ENCODE measurements at places on chromosomes 16 and 17.

DNA sequence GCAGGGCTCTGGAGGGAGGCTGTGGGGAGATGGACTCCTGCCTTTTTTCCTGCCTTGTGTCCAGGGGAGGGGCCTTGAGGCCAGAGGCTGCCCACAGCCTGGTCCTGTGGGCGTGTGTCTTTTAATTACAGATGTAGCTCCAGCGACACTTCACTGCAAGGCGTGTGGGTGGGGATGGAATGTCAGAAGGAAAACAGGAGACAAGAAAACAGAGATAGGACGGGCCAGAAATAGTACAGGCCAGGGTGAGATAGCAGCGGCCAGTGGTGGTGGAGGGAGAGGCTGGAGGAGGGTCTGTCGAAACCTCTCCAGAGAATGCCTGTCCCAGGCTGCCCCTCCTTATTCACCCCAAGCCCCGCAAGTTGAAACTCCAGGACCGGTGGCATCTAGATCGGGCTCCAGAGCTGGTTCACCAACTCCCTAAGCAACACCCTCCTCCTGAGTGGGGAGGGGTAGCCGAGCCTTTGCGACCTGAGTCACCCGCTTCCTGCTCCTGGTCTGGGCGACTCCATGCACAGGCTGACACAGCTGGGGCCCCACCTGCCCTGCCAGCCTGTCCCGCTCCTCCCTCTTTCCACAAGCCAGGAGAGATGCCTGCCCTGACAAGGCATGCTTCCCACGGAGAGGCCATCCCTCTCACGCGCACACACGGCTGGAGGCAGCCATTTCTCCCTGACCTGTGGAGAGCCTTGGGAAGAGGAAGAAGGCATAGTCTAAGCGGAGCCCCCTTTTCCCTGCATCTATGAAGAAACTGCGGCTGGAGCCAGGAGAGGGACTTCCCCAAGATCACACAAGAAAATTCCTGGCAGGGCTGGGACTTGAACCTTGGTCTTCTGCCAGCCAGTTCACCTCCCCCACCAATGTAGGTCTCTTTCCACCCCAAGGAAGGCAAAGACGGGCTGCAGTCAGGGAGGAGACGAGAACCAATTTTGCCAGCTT lies 6.6 kb upstream of the JUP start:
- no peak for DNase-seq

- DNase-seq = peak; percentile 12
Observed at GRCh38 chr16:68696514-68696913, 40.6 kb upstream of the CDH1 start.

DNA sequence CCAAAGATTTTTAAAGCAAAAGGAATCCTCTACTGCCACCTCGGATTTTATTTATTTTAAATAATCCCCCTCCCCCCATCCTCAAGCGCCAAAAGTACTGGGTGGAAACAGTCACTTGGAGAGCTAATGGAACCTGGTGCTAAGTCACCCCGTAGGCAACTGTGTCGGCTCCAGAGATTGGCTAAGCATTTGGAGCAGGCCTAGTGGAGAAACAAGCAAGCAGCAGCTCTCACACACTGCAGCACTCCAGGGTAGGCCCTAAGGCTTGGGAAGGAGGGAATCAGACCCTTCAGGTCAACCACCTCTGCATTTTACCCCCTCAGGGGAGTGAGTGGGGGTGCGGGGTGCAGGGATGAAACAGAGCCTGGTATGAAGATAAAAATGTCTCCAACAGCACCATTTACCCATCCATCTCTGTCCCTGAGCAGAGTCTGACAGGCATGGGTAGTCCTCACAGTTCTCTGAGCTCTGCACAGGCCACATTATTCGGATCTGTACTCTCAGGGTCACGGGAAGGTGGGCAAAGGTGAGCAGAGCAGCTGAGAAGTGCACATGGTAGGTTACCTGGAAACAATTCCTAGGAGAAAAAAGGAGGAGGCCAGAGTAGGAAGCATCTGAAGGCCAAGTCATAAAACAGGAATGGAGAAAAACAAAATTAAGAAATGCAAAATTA lies 27.2 kb upstream of the STAC2 start:
- no peak for DNase-seq

DNA sequence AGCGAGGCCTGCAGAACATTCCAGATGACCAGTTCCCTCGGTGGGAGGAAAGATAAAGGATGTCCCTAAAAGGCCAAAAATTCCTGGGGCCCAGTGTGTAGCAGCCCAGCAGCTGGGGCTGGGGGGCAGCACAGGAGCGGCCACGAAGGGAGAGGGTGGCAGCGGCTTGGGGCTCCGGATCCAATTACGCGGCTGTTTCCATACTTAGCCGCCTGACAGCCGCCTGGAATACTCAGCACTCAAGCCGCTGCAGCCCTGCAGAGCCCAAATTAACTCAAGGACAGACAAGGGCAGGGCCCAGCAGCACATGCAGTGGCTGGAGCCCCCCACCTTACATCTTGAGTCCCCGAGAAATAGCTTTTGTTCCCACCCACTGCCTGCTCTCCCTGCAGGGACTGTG lies 1.3 kb downstream of the SRL start:
- DNase-seq = no peak

- DNase-seq = no peak
Observed at GRCh38 chr16:73026754-73027684, 20.9 kb downstream of the ZFHX3 start.

GRCh38 chr16:57538235-57538721 lies 1.9 kb upstream of the CCDC102A start:
- DNase-seq = no peak

GRCh38 chr16:11835891-11836649 lies 15.3 kb downstream of the RSL1D1 start:
- DNase-seq = no peak

GRCh38 chr17:21756856-21757619 lies 64.7 kb downstream of the KCNJ18 start:
- DNase-seq = no peak

GRCh38 chr17:57365420-57365819 lies 109.1 kb downstream of the MSI2 start:
- DNase-seq = no peak

GRCh38 chr17:79406316-79406715 lies 204.5 kb downstream of the RBFOX3 start:
- no peak for DNase-seq

- no peak for DNase-seq
Observed at GRCh38 chr17:26792486-26792885, 501.4 kb upstream of the WSB1 start.

GRCh38 chr17:1762901-1763898 lies 1.3 kb downstream of the SERPINF1 start:
- DNase-seq = no peak

- DNase-seq = no peak
Observed at GRCh38 chr17:67435786-67436185, 58.7 kb downstream of the PITPNC1 start.

DNA sequence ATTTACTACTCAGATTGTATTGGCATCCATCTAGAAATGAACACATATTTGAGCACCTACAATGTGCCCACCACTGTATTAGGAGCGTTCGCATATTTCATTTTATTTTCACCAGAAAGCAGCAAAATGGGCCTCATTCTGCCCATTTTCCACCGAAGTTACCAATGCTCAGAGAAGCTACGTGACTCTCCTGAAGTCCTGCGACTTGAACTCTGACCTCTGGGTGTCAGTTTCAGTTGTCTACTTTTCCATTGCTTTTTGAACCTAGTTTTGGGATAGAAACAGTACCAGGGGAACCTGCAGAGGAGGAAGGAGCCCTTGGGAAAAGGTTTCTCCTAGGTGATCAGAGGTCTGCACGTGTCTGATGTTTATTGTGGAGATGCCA lies 139.1 kb upstream of the SDK2 start:
- no peak for DNase-seq

- DNase-seq = no peak
Observed at GRCh38 chr17:2259769-2260536, 43.6 kb downstream of the SMG6 start.

DNA sequence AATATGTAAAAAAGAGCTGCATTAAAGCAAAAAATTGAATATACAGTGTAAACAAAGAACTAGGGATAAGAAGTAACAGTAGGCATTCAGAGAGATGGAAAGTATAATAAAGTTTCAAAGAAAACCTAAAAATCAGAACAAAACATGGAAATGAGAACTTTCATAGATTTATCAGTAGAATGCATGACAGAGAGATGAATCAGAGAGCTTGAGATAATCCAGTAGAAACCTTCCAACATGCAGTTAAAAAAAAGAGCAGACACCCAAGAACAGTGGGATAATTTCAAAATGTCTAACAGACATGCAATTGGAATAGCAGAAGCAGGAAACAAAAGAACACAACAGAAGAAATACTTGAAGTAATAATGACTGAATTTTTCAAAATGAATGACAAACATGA lies 1384.2 kb downstream of the CDH11 start:
- no peak for DNase-seq

DNA sequence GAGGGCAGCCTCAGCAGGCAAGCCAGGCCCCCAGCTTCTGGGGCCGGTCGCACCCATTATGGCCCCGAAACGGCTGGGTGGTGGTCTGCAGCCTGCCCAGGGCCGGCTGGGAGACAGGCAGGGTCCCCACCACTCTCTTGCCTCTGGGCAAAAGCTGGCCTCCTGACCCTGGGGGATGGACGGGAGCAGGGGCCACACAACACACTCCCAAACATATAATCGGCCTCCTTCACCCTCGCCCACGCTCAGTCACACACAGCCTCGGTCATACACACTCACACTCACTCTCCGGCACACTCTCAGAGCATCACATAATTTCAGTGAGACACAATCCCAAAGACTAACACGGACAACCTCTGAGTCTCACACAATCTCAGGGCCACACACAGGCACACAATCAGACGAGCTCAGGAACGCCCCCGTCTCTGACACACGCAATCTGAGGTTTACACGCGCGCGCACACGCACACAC lies 589 bp downstream of the PEMT start:
- no peak for DNase-seq

DNA sequence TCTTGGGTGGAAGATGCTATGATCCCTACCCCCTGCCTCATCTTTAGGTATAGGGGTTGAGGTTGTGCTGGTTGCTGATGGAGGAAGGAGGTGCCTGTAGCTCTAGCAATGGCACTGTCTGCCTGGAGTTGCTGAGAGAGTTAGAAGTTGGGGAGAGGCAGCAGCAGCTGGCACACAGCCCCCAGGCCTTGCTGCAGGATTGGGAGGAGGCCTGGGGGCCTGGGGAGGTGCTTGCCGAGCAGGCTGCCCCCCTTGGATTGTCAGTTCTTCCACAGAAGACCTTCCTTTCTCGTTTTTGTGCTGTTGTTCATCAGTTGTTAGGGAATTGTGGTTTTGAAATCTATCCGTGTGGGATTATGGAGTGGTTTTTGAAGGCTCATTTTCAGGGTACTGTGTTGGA lies 52.9 kb downstream of the SEC14L1 start:
- no peak for DNase-seq

GRCh38 chr17:77942112-77942988 lies 16.2 kb upstream of the TNRC6C start:
- no peak for DNase-seq

- no peak for DNase-seq
Observed at GRCh38 chr17:70308618-70309017, 139.3 kb downstream of the KCNJ2 start.

GRCh38 chr16:85004587-85005205 lies 6.6 kb downstream of the ZDHHC7 start:
- DNase-seq = peak; percentile 84

DNA sequence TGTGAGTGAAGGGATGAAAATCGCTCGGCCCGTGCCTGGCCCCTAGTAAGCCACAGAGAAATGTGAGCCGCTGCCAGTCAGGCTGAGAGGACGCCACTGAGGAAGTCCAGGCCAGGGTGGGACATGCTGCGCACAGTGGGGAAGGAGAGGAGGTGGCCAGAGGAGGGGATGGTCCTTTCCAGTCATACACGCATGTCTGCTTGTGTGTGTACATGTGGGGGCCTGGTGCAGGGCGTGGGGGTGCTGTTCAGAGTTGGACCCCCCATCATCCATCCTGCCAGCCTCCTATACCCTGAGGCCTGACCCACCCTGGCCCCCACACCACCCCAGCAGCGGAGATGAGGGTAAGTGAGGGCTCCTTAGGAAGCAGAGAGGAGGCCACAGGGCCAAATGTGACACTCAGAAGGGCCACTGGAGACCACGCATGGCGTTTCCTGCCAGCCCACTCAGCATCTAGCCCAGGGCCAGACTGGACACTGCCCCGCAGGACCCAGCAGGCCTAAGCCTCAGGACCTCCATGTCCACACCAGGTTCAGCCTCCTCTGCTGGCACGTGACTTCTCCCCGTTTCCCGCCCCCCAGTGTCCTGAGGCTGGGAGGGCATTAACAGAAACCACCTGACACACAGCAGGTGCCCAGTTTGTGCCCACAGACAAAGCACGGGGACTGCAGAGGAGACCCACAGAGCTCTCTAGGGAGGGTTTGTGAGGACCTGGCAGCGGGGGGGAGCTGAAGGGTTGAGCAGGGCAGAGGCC lies 7.0 kb downstream of the DOC2A start:
- DNase-seq = no peak

- DNase-seq = no peak
Observed at GRCh38 chr16:61362585-61362984, 673.7 kb downstream of the CDH8 start.

GRCh38 chr16:86919578-86920305 lies 341.4 kb downstream of the FOXL1 start:
- DNase-seq = no peak

- no peak for DNase-seq
Observed at GRCh38 chr17:185445-186138, 4.1 kb upstream of the DOC2B start.
